ENCODE measurements at places on chromosomes 16 and 17.

- DNase-seq = no peak
These were observed 253.9 kb downstream of the SEC14L1 start for GRCh38 chr17:77394540-77395295.

- DNase-seq = no peak
These were observed 47.2 kb downstream of the MARCHF10 start for GRCh38 chr17:62760945-62761267.

DNA sequence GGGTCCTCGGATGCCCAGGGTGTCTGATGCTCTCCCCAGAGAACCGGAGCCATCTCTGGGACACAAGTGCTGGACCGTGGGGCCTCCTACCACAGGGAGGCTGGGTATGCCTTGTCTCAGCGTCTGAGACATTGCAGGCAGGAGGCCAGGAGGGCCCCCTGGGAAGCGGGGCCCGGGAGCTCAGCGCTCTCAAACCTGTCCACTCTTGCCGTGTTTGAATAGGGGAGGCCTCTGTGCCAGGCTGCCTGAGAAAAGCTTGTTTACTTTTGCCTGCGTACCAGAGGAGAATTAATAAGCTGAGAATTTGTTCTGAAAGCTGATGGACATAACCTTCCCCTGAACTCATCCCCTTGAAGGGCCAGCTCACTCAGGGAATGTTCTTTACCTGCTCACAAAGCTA lies 163.8 kb downstream of the NTN1 start:
- DNase-seq = no peak

DNA sequence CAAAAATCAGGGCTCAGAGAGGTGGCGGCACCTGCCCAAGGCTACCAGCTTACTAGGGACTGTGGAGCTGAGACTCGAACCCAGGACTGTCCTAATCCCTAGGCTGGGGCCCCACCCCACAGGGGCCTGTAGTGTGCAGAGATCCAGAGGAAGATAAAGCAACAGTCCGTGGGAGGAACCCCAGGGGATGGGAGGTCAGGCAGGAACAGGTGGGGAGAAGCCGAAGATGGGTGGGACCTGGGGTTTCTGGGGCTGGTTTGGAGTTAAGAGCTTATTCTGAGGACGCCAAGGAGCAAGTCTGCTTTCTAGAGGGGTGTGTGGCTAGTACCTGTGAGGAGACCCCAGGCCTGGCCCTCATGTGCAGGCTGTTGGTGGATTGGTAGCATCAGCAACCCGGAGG lies 14.9 kb downstream of the C16orf74 start:
- no peak for DNase-seq

- DNase-seq = no peak
These were observed 11.2 kb downstream of the SPNS3 start for GRCh38 chr17:4444782-4445473.

GRCh38 chr17:82611140-82612058 lies 36.8 kb downstream of the WDR45B start:
- DNase-seq = no peak

DNA sequence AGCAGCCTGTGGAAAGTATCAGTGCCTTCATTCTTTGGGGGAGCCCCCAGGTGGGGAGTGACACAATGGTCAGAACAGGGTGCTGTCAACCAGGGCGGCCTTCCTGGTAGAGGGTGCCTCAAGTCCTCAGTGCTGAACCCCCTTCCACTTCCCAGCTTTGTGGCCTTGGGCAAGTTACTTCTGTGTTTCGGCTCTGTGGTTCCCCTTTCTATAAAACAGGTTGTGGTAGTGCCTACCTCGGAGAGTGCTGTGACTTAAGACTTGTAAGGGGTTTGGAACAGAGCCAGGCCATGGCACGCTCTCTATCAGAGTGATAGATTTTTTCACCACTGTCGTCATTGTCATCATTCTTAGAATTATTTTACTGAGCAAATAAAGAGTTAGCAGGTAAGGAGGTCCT lies 141.1 kb downstream of the CCDC182 start:
- DNase-seq = no peak

GRCh38 chr16:67996666-67997065 lies 2.6 kb downstream of the DPEP2 start:
- DNase-seq = no peak

DNA sequence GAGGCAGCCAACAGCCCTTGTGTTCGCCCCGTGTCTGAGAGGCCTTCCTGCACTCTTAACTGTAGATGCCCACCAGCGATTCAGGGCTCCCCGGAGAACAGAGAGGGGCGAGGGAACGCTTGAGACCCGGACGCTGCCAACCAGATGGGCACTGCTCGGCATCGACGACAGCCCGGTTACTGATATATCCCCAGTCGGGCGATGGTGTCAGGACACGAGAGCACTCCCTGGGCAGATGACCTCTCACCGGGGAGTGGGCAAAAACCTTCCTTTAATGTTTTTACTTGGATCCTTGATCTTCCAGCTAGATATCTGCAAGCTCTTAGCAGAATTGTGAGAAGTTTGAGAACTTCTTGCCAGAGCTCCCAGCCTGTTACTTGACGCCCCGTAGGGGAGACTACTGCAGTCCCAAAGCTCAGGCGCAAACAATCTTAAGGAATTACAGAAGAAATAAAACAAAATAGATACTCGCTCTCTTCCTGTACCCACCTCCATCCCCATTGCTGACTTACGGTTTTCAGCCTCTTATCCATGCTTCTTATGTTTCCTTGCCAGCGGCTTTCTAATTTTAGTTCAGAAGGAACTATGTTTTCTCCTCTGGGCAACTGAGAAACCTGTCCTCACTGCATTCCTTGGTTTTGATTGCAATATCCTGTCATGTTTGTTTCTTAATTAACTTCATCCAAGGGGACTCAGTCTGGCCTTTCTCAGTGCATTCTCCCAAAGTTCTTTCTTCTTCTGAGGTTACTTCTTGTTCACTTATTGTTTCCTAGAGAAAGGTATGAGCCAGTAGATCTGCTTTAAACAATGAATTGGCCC lies 845 bp downstream of the SP2 start:
- DNase-seq = no peak

- no peak for DNase-seq
These were observed 1067.9 kb upstream of the EEF2KMT start for GRCh38 chr16:6165330-6165979.

GRCh38 chr16:11326084-11326736 lies 19.0 kb upstream of the RMI2 start:
- no peak for DNase-seq

- DNase-seq = peak; percentile 28
These were observed 98.9 kb downstream of the ZNF423 start for GRCh38 chr16:49756775-49757558.

DNA sequence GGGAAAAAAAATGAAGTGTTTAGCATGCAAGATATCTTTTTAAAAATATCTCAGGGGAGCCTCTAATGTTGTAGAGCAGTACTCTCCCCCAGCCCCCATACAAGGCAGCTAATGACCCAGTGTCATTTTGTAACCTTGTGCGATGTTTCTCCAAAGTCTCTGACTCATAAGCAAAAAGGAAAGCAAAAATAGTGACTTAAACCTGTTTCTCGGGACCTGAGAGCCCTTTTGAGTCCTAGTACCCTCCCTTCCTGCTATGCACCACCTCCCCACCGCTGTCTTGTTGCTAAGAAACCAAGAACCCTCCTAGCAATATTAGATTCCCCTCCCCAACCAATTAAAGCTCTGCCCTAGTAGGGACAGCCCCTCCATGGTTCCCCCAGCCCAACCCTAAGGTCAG lies 2.8 kb downstream of the MYCBPAP start:
- DNase-seq = no peak

GRCh38 chr16:73672135-73672534 lies 624.2 kb upstream of the ZFHX3 start:
- no peak for DNase-seq

DNA sequence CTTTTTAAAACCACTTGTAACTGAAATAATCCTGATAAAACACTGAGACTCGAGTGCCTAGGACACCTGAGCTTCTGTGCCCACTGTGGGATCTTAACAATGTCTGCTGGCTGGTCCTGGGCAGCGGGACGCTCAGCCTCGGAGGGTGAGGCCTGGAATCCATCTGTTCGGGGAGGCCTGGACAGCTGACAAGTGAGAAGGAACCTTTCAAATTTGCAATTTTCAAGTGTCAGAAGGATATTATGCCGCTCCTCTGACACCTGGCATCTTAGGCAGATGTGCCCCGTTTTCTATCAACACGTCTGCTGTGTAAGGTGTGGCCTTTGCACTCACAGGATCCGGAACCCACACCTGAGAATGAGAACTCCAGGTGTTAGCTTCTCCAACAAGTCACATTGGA lies 33.1 kb upstream of the C16orf78 start:
- no peak for DNase-seq

DNA sequence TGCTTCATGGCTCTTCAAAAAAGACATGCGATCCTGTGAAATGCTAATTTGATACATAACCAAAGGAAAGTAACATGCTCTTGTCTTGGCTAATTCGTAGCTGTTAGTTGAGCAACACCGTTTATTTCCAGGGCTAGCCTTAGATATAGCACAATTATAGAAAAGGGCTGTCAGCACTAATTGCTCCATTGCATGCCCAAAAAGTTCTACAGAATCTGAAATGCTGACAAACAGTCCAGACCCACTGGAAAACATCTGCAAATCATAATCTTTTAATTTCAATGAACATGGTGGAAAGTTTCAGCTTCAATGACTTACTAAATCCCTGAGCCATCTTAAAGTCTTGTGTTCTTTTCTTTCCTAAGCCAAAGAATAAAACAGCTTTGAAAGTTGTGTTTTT lies 42.9 kb upstream of the NUDT7 start:
- no peak for DNase-seq

GRCh38 chr17:77489893-77490255 lies 349.1 kb downstream of the SEC14L1 start:
- no peak for DNase-seq

All from kidney epithelial cell (primary cell).